ENCODE measurements at places on chromosomes 3 and 15.

- no peak for DNase-seq
Observed at GRCh38 chr3:126019683-126020082, 50.7 kb downstream of the ROPN1B start.

GRCh38 chr15:101168898-101169494, 82.9 kb downstream of the CHSY1 start:
- no peak for DNase-seq

DNA sequence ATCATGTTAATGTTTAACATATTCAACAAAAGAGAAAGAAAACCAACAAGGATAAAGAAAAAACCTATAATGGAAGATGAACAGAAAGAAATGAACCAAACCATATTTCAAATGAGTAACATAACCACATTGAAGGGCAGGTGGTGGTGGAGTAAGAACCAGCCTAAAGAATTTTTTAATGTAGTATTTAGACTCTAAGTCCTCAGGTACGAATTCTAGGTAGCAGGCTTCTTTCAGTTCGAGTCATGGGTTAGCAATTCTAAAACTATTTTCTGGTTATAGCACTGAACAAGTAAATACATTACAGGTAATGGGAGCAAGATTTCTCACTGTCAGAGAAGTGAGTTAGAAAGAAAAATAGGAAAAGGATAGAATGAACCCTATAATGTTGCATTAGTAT, 24.4 kb downstream of the DCBLD2 start:
- no peak for DNase-seq

DNA sequence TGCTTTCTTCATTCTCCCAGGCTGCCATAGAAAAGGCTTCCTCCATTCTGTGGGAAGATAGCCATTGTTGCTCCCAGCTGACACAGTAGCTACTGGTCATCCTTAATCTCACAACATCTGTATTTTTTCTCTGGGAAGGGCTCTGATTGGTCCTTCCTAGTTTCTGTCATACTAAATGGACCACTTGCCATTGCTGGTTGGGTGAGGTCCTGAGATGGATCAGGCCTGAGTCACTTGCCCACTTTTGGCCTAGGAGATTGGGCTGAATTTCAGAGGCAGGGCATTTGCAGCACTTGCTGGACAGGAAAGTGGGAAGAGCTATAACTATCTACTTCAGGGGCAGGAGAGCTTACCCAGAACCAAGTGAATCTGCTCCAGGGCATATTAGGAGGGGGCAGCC, 106.5 kb upstream of the PROK2 start:
- no peak for DNase-seq

GRCh38 chr3:164918905-164919304, 159.4 kb downstream of the SI start:
- no peak for DNase-seq

DNA sequence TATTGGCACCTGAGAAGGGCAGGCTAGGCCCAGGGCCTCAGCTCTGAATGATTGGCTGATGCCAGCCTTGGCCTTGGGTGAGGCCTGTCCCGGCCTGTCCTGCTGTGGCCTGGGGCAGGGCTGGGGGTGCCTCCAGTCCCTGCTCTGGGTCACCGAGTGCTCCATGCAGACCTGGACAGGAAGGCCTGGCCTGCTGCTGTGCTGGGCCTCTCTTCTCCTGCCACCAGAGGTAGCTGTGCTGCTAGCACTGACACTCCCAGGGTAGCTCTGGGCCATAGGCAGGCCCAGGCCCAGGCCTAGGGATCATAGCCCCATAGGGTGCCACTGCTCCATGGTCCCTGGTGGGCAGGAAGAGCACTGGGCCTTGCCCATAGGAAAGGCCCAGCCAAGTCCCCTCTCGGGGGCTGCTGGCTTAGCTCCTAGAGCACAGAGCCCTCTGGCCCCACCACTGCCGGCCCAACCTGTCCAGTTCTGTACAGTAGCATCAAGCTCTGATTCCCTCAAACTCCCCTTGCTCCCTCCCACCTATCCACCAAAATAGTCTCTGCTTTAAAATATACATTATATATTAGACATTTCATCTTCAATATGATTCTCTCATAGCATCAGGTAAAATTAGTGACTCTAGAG, 18.2 kb downstream of the ABTB1 start:
- no peak for DNase-seq

DNA sequence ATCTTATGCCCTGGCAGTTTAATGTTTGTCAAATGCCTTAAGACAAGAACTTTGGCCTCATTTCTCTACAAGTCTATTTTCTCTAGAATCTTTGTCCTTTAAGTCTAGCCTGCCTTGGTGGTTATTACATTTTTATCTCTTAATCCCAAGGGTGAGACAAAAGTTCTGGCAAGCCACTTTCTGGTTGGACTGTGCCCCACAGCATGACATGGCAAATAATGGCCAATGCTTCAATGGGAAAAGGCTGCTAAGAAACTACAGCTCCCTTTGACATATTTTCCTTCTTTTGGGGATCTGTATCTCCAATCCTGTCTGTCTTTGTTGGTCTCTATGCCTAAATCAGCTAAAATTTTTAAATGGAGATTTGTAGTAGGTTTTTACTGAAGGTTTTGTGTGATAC, 181.6 kb upstream of the MBNL1 start:
- DNase-seq = no peak

DNA sequence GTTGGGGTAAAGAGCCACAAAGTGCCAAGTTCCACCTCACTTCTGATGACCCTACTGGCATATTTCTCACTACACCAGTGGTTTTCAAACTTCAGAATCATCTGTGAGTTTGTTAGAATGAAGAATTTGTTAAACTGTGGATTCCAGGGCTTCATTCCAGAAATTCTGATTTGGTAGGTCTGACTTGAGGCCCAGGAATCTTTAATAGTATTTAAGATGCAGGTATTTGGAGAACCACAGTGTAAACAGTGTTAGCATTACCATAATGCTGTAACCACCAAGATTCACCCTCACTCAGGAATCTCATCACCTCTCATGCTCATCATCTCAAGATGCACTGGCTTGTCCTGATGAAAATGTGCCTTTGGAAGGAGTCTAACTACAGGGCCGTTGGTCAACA, 6.0 kb downstream of the KCNMB3 start:
- no peak for DNase-seq

GRCh38 chr15:66027268-66027805, 158.0 kb downstream of the RAB11A start:
- DNase-seq = no peak

DNA sequence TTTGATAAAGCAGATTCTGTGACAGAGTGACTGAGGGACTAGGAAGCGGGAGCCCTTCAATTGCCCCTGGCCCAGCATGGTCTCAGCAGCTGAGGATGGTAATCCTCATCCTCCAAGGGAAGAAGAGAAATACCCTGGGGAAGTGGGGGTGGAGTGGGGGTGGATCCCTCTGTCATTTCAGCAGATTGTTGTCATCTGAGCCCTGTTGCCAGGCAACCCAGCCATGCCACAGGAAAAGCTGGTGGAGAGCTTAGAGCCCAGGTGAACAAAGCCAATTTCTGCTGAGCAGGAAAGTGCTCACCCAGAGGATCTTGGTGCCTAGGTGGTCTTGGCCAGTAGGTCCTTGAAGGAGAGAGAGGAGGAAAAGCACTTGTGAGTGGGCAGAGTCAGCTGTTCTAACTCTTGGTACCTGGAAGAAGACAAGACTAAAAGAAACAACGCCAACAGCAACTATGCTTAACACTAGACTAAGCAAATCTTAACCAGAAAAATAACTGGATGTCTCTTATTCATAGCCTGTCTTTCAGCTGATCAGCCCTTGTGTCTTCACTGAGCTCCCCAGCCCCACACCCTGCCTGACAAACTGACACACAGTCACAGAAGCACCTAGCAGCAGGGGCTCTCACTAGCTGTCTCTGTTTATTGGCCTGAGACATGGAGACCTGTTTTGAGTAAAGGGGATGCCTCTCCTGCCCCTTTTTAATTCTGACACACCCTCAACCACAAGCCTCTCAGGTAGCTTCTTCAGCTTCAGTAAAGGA, 40.1 kb upstream of the DCLK3 start:
- DNase-seq = no peak

DNA sequence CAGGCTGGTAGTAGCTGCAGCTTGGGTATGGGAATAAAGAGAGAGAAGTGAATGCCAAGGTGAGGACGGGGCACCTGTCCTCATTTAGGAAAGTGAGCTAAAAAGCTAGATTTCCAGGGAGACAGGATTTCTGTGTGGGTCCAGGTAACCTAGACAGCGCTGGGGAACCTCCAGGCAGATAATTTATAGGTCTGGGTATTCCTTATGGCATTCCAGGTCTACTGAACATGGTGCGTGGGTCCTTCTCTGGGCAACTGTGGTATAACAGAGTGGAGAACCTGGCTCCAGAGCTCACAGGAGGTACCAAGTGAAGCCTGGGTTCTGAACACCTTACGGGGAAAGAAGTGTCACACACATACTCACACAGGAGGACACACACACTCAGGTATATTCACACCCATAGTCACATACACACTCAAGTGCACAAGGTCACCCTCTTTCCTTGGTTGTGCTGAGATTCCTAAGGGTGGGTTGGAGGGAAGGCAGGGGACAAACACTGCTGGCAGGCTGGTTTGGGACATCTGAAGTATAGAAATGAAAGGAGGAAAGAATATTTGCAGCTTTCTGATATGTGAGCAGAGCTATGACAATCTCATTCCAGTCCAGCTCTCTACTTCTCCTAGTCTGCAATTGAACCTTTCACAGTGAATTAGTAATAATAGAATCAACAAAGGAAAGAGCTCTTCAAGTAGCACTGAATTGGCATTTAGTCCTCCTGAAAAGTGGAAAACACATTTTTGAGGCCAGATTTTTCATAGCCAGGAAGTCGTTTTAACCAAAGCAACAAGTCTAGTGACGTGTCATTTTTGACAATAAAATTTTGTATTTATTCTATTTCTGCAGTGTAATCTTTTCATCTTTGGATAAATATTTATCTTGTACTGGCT, 37.4 kb upstream of the ITGA11 start:
- DNase-seq = no peak

- no peak for DNase-seq
Observed at GRCh38 chr15:70214941-70215635, 117.4 kb upstream of the TLE3 start.

- DNase-seq = no peak
Observed at GRCh38 chr3:52787246-52787645, 7.3 kb upstream of the ITIH3 start.

GRCh38 chr15:40593165-40593564, 884 bp upstream of the KNL1 start:
- DNase-seq = no peak

DNA sequence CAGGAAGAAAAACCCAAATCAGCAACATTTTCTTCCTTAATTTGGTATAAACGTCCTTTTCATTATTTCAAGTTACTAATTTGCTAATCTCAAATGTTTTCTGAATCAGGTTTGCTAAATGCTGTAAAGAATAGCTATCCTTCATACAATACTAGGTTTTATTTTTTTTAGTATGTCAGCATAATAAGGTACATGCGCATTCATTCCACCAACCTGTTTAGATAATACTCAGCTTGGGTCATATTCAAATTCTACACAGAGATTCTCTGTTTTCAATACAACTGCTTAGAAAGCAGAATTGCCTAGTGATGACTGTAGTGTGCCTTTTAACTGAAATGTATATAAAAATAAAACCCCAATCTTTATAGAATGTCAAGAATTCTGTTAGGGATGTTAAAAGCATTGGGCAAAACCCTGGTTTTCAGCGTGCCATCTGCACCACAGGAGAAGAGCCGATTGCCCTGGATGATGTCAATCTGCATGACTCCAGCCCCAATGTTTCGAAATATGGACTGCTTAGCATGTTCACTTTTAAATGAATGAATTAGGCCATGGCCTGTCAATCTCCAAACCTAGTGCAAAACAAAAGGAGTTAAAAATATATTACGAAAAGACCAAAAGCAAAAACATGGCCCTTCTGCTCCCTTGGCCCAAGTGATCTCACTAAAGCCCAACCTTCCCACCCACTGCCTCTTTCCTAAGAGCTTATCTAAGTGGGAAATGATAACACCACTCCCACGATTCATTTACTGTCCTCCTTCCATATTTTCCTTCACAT, 107.4 kb downstream of the GLDN start:
- DNase-seq = no peak

DNA sequence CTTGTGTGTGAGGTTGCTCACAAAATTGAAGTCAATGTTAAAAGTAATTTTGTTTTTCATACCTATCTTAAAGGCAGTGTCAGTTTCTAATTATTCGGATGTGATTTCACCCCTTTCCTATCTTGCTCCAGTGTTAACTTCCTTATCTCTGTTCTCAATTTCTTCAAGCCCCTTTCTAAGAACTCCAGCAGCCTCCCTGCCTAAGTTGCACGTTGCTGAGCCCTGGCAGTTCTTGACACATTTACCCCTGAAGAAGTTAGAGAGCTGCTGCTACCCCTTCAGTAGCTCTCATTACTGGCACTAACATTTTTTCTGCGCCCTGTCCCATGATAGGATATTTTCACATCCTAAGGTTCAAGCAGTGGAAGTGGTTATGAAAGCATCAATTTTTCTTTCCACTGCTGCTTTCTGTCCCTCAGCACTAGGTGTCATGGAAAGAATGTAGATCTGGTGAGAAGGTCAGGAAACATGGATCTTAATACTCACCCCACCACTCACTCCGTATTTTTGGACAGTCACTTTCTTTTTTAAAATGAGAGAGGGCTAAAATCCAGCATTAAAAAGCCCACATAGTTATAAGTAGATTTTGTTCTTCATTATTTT, 62.9 kb downstream of the OPA1 start:
- DNase-seq = no peak

- DNase-seq = no peak
Observed at GRCh38 chr3:25633919-25634318, 30.8 kb downstream of the TOP2B start.

GRCh38 chr3:29255854-29256696, 24.8 kb upstream of the RBMS3 start:
- no peak for DNase-seq

DNA sequence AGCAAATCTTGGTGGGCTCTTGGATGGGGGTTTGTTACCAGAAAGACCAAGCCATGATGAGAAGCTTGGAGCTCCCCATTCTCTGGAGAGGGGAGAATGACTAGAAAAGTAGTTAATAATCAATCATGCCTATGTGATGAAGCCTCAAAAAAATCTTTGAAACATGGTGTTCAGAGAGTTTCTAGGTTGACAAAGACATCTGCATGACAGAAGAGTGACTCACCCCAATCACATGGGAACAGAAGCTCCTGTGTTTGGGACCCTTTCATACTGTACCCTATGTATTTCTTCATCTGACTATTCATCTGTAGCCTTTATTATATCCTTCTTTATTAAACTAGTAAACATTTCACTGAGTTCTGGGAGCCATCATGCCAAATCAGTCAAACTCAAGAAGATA, 87.4 kb downstream of the BCHE start:
- DNase-seq = no peak

DNA sequence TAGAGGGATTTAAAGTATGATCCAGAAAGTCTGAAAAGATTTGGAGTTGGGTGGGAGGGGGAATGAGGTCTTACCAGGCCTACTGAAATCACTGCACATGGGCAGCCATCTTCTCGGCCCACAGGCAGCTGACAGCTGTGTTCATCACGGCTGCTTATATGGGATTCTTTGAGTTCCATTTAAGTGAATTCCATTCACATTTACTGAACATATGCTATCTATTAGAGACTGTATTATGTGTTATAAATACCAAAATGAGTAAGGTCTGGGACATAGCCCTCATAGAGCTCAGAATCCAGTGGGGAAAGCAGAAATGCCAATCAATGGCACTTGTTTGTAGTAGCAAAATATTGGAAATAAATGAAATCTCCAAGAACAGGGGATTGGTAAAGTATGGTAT, 91.1 kb downstream of the TRIM42 start:
- no peak for DNase-seq

All from activated T-cell treated with anti-CD3 and anti-CD28 coated beads, Interleukin-2, amount 50 U/mL, for 1 hour (primary cell).